Endodermal cell (in vitro differentiated cells): ENCODE measurements at places on chromosomes 12 and 14. TPM values are rescaled to one million over a fixed set of nuclear protein-coding genes. Genes with fewer than 3 reads are reported as not detected.

GRCh38 chr12:30169839-30170591 lies 386.3 kb upstream of the TMTC1 start:
- DNase-seq: peak; percentile 91

DNA sequence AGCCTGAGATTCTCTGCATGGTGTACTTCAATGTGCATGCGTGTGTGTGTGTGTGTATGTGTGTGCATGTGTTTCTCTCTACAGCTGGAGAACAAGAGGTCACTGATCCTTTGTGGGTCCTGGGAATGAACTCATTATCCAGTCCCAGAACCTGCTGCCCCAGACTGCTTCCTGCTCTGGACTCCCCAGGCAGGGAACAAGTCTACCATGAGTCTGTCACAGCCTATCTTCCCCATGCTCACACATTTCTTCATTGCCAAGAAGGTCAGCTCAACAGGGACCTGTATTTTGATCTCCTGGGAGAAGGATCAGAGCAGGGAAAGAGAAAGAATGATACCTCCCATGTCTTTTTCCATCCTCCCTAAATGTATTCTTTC lies 2.9 kb upstream of the AGAP2 start:
- no peak for DNase-seq

DNA sequence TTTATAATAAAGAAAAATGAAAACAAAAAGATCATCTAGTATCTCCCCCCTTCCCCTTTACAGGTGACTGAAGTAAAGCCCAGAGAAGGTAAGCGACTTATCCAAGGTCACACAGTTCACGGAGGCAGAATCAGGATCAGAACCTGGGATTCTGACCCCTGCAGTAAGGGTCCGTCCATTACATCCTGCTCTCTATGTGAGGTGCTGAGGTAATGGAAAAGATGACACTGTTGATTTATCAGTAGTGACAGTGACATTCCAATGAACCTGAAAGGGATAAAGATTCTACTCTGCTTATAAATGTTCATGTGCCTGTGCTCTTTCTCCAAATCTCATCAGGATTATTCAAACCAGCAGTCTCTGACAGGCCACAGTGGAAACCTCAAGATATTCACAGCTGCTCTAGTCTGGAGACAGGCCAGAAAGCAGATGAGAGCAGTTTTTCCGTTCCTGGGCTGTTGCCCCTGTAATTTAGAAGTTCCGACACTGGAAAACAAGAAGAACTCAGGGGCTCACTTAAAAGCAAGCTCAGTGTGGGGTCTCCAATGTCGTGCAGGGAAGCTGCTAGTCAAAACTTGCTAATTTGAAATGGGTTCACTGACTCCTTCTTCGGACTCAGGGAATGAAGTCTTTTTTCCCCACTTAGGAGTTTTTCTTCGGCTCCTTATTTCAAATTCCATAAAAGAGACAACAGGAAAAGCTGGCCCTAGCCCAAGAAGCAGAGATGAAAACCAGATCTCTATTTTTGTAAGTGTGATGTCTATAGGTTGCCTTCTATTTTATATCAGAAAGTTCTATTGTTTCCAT lies 131.8 kb upstream of the EEA1 start:
- DNase-seq: peak; percentile 53

DNA sequence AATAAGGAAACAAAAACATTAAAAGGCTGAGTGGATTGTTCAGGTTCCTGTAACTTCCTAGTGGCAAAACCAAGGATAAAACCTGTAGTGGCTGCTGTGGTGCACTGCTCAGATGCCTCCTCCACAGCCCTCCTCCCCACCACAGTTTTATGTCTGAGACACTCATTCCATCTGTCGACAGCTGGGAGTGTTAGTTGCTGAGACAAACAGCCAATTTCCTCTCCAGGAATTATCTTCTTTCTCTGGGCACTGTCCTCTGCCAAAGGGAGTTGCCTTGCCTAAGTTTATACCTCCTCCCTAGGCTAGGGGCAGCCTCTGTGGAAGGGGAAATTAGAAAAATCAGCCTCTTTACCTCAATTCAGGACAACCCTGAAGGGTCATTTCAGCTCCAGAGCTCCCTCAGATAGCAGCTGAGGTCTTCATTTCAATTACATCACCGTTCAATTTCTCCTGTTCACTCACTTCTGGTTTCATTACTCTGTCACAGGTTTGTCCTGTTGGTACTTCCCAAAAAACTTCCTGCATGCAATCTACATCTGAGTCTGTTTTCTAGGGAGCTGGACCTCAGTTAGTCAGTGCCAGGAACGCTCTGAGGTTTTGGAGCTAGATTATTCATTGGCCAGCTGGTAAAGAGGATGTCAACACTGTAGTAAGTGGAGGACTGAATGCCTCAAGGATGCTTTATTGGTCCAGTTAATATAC lies 74.9 kb upstream of the ATP2B1 start:
- DNase-seq: no peak

GRCh38 chr14:80427101-80427500 lies 215.8 kb upstream of the DIO2 start:
- DNase-seq: no peak

DNA sequence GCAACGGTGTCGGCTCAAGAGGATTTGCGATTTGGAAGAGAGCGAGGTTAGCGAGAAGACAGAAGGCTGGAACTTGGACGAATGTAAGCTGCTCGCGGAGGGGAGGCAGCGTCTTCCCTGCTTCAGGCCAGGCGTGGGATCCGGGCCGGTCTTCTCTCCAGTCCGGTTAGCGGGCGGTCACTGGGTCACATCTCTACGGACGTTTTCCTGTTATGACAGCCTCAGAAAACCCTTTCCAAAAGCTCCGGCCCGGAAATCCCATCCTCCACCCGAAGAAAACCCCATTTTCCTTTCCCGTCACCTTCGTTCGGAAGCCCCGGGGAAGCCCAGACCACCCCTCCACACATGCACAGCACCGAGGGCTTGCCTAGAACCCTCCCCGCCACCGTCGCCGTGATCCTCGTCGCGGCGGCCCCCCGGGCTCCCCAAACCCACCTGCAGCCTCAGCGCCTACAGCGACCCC lies 268 bp downstream of the NDUFB1 start:
- no peak for DNase-seq

DNA sequence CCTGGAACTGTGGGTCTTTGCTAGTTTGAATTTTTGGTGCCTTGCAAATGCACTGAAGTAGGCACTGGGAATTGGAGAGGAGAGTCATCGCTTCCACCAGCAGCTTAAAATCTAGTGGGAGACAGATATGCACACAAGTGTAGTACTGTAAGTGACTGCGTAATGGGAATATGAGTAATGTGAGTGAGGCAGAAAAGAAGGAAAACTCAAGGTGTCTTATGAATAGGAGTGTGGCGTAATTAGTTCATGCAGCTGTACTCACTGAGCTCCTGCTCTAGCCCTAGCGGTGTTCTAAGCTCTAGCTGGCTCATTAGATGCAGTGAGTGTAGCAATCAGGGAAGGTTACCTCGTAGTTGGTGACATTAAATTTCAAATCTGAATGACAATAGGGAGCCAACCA lies 2.8 kb downstream of the TCP11L2 start:
- peak; percentile 45 for DNase-seq

DNA sequence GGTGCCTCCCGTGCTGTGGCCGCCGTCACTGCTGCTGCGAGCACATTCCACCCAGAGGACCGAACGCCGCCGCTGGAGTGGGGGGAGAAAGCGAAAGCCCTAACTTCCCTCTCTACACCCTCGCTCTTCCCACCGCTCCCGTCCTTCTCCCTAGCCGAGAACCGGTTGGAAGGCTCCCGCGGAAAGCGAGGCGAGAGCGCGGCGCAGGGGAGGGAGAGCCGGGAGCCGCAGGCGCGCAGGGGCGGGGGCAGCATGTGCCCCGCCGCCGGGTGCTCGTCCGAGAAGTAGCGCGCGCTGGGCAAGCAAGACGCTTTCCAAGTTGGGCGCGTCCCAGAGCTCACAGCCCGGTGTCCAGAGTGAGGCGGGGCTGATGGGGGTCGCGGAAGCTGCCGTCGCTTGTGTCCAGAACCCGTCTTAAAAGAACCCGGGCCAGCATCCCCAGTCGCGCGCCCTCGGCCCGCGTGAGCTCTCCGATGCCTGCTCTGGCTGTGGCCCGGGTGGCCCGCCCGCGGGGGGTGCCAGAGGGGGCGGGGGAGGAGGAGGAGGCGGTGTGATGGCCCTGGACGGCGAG lies at the start of gene TRHDE:
Gene TRHDE, plus strand, starts transcription at position 280 of the 571 bp plus-strand sequence. Its CDS starts 274 bp downstream, at position 554.
- peak; percentile 92 for DNase-seq

- DNase-seq: no peak
Measured at GRCh38 chr14:99853206-99853605, 60.0 kb downstream of the EML1 start.

- DNase-seq: no peak
Measured at GRCh38 chr14:95526483-95527386, 8.1 kb upstream of the GLRX5 start.

DNA sequence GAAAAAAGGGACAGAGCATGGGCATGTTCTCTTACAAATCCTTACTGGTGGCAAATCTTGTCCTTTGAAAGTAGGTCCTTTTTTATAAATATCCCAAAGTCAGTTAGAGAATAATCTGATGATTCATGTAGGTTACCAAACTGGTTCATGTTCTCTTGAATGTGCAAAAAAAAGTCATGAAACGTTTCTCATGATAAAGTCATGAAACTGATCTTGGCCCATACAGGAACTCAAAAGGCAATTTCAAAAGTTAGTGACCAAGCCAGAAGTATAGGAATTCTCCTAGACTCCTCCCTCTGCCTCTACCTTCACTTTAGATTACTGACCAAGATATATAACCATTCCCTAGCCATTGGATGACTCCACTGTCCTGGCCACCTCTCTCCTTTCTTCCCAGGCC lies 27.3 kb upstream of the SPTSSA start:
- DNase-seq: no peak

- DNase-seq: no peak
Measured at GRCh38 chr14:22213120-22213519, 375.9 kb downstream of the DAD1 start.

GRCh38 chr12:48002414-48002730 lies 1.9 kb downstream of the COL2A1 start:
- no peak for DNase-seq

- no peak for DNase-seq
Measured at GRCh38 chr12:49292729-49293055, 2.3 kb upstream of the PRPH start.

- DNase-seq: no peak
Measured at GRCh38 chr12:9039397-9039977, 50.1 kb downstream of the KLRG1 start.

GRCh38 chr14:34199585-34199984 lies 248.7 kb upstream of the EGLN3 start:
- no peak for DNase-seq

The STAB2 gene
- not detected in 3 replicates for total RNA-seq

The SMAGP gene
- total RNA-seq: 40.9 and 43.5 TPM in 2 replicates

The IFI27L1 gene
- 38.0 to 53.7 TPM (median 47.2 TPM) in 3 replicates for total RNA-seq

The A2M gene
- not detected in 2 replicates for total RNA-seq

The CEBPE gene
- not detected in 3 replicates for total RNA-seq

The INSM2 gene
- 0.18 TPM in 1 of 2 replicates, not detected in the other for total RNA-seq

The SYNDIG1L gene
- total RNA-seq: 2.7 to 4.8 TPM (median 4.1 TPM) in 3 replicates

The GPR162 gene
- total RNA-seq: 12.8 to 15.0 TPM (median 13.2 TPM) in 3 replicates

The IFNG-AS1 gene
- not detected in 3 replicates for total RNA-seq

The BEST3 gene
- not detected in 2 replicates for total RNA-seq
